Psoas muscle (tissue), 8 donors: ENCODE measurements at places on chromosomes 1 and 21. TPM values are rescaled to one million over a fixed set of nuclear protein-coding genes. Genes with fewer than 3 reads are reported as not detected.

Gene SPRR2B
- not detected for total RNA-seq

Gene SPRR2G
- total RNA-seq = not detected

Gene HMCN1
- total RNA-seq = 6.5 TPM

Gene LIN28A
- total RNA-seq = not detected

Gene C1orf105
- total RNA-seq = not detected

Gene IL12RB2
- 2.0 TPM for total RNA-seq

Gene ANKRD45
- not detected for total RNA-seq
